ENCODE measurements at places on chromosomes 2 and 18.

GRCh38 chr2:174585657-174586252 is 11.8 kb downstream of the WIPF1 start:
- DNase-seq = no peak

GRCh38 chr18:23721696-23722480 is 32.6 kb downstream of the LAMA3 start:
- DNase-seq = no peak

DNA sequence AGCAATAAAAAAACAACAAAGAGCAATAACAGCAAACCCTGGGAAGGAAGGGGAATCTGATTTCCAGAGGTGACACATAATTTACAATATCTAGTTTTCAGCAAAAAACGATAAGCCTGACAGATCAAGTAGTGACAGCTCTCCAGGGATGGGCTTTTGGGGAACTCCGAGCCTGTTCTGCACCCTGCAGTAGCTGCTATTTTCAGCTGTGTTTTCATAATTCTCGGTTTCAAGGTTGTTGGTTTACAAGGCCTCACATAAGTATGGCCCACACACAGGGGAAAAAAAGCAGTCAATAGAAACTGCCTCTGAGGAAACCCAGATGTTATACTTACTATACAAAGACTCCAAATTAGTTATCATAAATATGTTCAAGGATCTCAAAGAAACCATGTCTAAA is 67.7 kb upstream of the CTLA4 start:
- DNase-seq = no peak

- DNase-seq = no peak
These were observed 37.8 kb upstream of the LDLRAD4 start for GRCh38 chr18:13180614-13181375.

DNA sequence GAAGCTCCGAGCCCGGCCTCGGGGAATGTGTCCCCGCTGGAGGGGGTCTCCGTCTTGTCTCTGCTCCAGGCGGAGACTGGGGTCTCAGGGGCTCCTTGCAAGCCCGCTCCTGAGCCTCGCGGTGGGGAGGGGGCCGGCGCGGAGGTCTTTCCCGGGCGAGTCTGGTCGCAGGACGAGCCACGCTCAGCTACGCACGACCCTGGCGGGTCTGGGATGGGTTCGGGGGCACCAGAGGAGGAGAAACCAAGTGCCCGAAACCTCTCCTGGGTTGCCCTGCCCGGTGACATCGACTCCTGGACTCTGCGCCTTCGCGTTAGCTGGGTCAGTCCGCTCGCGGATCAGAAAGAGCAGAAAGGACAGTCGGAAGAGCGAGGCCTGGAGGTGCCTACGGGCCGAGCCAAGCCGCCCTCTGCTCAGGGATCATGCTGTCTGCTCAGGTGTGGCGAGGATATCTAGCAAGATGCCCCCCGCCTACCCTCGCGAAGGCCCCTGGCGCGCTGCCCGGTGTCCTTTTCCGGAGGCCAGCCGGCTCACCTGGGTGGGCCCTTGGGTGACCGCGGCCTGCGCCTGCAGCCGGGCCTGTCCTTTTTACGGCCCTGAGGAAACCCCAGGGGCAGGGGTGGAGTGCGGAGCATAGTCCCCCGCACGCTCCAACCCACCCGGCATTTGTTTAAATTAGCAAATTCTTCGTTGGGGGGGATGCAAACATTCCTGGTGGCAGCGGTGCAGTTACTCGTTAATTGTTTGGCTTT is 58.7 kb downstream of the SNORC start:
- no peak for DNase-seq

DNA sequence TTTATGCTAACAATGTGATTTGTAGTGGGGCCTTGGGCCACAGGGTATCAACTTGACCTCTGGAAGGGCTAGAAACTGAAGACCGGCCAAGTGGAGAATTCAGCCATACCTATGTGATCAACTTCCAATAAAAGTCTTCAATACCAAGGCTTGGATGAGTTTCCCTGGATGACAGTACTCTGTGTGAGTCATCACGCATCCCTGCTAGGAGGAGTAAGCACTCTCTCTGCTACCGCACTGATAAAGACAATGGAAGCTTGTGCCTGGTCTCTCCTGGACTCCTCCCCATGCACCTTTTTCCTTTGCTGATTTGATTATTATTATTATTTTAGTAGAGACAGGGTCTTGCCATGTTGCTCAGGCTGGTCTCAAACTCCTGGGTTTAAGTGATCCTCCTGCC is 58.1 kb downstream of the SKA1 start:
- DNase-seq = no peak

GRCh38 chr2:127398239-127398590 is 10.4 kb upstream of the MAP3K2 start:
- DNase-seq = peak; percentile 49

- DNase-seq = no peak
These were observed 243.9 kb downstream of the NR4A2 start for GRCh38 chr2:156088587-156088986.

GRCh38 chr2:149400997-149401396 is 70.6 kb downstream of the LYPD6 start:
- DNase-seq = no peak

DNA sequence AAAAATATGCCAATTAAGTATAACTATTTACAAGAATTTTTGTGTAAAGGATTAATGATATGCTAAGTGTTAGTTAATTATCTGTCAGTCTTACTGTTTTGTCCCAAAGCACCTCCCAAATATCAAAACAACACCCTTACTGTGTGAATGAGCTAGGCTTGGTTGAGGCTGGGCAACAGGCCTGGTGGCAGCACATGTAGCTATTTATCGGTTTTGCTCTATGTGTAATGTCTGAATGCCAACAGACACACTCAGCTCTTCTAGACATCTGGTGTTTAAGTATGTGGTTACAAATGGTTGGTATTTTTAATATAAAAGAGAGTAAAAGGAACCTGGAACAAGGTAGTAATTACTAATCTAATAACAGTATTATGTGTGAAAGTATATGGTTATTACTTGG is 175.3 kb downstream of the RAB3GAP1 start:
- no peak for DNase-seq

All from HEK293T (cell line).